ENCODE measurements at places on chromosomes 7 and 10.

GRCh38 chr7:1397491-1398327, 61.6 kb downstream of the MICALL2 start:
- DNase-seq = no peak

- no peak for DNase-seq
These were observed 153.7 kb downstream of the DNAJB6 start for GRCh38 chr7:157490465-157490912.

GRCh38 chr10:61834519-61834918, 67.0 kb upstream of the ARID5B start:
- DNase-seq = no peak

DNA sequence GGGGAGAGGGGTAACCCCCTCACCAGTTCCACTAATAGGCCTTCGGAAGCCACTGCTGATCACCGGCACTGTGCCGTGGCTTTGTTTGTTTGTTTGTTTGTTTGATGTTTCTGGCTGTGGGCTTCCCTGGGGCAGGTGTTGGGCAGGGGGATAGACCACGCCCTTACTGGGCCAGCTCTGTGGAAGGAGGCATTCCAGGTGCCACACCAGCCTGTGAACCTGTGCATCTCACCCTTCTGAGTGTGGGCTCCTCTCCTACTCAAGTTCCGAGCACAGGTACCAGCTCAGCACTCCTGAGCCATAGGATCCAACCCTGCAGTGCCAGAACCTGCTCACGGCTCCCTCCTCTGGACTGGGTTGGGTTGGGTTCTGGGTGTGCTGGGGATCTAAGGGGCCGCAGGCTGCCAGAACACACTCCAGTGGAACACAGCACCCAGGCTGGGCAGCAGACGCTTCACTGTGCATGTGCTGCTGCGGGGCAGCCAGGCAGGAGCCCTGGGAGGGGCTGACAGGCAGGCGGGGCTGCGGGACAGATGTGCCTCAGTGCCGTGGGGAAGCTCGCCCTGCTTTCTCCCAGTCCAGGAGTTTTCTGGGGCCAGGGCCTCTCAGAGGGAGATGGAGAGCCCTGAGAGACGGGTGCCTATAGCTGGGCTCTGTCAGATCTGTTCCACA, 1053.9 kb downstream of the CNTNAP2 start:
- no peak for DNase-seq

DNA sequence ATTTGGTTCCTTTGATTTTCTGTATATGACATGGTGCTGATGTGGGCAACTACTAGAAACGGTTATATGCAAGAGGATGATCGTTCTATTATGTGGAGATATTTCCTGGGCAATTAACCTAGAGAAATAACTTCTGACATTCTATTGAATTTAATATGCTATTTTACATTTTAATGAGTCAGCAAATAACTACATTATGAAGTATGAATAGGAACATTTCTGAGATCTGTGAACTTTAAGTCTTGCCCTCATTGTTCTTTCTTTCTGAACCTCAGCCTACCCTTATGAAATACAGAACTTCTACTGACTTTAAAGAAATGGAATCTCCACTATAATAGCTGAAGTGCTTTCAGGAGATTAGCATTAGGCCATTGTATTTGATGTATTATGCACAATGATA, 59.6 kb downstream of the ZNF800 start:
- no peak for DNase-seq

GRCh38 chr10:29525762-29526161, 109.0 kb downstream of the SVIL start:
- no peak for DNase-seq

DNA sequence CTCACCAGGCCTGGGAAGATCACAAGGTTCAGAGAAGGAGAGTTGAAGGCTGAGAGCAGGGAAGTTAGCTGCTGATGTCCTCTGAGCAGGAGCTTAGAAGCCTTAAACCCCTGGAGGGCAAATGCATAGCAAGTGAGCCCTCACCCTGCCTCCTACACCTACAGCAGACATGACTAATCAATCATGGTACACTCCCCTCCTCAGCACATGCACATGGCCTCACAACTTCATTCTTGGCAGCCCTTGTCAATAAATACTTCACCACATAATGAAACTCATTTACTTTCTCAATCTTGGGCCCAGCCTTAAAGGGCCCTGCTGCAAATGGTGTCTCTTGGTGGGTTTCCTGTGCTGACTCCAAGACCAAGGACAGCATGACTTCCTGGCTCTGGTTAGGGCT, 12.9 kb downstream of the MMRN2 start:
- no peak for DNase-seq

DNA sequence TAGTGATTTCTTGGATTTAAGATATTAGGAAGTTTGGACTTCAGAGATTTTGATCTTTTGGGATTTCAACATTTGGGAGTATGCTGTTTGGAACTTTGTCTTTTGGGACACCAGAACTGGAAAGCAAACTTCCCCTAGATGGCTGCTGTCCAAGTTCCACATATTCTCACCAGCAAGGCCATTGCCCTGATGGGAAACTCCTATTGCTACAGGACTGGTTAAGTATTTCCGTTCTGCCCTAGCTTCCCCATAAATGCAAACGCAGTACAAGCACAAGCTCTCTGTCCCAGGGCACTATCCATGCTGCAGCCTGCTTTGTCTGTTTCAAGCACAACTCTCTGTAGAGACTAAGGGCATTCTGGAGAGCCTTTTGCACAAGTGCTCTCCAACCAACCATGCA, 79.3 kb upstream of the SLC25A13 start:
- DNase-seq = no peak

Measured in stimulated activated naive B cell treated with anti-CD40 and anti-IgM and Interleukin-4, amounts not matched to agents 10 μg/mL and 1 μg/mL and 100 μg/mL, for 72 hours (primary cell).